Kidney epithelial cell (primary cell): ENCODE measurements at places on chromosomes 11 and 22. TPM values are rescaled to one million over a fixed set of nuclear protein-coding genes. Genes with fewer than 3 reads are reported as not detected.

DNA sequence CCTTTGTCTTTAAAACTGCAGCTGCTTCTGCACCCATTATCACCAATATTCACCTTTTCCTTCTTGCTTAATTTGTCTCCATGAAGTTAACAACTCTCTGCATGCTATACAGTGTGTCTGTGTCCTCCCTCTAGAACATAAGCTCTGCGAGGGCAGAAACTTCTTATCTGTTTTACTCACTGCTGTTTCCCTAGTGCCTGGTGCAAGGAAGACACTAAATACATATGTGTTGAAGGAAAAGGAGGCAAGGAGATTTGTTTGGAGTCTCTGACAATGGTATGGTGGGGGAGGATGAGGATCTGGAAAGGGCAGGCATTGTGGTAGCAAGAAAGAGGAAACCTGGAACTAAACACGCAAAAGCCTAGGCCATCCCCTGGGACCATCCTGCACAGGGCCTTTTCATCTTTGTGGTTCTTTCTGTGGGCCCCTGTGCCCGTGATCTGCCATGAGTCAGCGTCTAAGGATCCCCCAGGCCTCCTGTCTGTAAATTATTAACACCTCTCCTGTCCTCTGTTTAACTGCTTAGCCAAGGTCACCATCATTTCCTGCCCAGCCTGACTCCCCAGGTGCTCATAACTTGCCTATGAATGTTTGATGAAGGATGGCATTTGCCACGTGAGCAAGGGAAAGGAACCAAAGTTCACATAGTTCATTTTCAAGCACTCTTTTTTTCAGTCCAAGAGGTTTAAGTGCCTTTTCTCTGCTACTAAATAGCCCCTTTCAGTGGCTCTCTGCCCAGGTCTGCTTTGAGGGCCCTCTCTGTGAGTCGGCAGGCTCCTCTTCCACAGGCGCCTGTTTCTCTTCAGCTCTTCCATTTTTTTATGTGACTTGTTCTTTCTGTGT, 131.1 kb downstream of the RASSF10 start:
- peak; percentile 96 for DNase-seq

DNA sequence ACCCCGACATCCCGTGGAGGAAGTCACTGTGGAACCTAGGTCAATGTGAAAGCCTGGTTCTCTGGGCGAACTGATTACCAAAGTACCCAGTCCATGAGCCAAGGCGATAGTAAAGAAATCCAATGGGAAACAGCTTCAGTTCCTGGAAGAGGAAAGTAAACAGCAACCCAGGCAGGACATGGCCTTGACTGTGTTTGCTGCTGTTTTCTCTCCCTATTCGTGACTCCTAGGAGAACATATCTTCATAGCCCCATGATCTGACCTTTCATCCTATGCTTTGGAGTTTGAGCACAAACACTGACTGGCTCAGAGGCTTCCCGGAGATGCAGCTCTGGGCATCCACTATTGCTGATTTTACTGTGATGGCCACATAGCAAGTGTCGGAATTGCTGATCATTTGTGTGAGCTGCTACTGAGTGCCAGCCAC, 45.1 kb downstream of the LRFN4 start:
- DNase-seq = no peak

DNA sequence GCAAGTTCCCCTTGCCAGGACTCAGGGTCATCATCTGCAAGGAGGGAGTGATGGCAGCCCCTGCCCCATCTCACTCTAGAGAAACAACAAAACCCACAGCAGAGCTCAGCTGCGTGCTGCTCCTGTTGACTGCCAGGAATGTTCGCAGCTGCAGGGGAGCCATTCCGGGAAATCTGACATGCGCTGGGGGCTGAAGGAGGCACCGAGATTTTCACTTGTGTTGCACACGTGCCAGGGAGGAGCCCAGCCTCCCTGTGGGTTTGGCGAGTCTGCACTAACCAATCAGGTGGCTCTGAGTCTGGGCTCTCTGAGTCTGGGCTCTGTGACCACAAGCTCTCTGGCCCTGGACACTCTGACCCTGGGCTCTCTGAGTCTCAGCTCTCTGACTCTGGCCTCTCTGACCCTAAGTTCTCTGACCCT, 10.5 kb downstream of the FGF3 start:
- no peak for DNase-seq

DNA sequence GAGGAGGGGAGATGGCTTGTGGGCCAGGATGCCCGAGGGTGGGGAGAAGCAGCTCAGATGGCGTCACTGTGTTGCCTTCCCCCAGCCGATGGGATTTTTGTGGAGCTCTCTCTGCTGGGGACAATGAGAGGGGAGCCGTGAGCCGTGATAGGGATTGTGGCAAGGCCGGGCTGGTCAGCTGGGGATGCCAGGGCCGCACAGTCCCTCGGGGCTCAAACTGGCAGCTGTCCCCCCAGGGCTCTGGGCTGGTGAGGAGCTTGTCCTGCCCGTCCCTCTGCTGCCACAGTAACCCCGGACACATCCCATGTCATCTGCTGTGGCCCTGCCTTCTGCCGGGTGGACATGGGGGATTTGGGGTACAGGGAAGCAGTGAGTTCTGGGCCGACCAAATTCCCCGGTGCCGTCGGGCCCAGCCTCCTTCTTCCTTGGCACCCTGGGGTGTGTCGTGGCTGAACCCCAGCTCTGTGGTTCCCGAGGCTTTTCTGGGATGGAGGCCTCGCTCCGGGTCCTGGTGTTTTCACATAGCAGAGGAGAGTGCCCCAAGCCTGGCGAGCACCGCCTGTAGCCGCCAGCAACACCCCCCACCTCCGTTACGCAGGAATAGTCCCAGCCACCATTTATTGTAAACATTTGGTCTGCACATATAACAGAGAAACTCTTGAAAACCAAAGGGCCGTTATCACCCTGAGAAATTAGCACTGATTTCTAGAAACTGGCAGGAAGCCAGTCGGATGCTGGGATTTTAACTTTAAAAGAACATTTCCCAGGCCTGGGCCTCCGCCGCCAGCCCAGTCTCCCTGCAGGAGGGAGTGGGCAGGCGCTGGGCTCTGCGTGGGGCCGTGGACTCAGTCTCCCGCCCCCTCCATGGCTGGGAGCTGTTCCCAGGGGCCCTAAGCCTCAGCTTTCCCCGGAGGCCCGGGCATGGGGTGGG, 9.9 kb downstream of the BRSK2 start:
- no peak for DNase-seq

GRCh38 chr11:29734287-29734686, 282.5 kb downstream of the KCNA4 start:
- no peak for DNase-seq

DNA sequence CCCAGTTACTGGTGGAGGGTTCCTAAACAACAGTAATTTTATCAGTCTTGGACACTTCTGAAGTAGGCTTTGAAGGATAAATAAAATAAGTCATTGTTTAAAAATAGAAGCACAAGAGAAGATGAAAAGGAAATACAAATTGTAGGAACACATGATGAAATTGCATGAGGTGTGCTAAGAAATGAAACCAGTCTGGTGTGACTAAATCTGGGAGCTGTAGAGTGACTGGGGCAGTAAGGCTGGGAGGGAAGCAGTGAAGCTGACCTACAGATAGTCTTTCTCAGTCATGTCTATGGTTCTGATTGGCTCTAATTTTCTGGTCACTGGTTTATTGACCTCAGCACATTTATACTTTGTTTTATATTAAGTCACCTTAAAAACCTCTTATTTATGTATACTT, 139.1 kb downstream of the SLC17A6 start:
- DNase-seq = no peak

DNA sequence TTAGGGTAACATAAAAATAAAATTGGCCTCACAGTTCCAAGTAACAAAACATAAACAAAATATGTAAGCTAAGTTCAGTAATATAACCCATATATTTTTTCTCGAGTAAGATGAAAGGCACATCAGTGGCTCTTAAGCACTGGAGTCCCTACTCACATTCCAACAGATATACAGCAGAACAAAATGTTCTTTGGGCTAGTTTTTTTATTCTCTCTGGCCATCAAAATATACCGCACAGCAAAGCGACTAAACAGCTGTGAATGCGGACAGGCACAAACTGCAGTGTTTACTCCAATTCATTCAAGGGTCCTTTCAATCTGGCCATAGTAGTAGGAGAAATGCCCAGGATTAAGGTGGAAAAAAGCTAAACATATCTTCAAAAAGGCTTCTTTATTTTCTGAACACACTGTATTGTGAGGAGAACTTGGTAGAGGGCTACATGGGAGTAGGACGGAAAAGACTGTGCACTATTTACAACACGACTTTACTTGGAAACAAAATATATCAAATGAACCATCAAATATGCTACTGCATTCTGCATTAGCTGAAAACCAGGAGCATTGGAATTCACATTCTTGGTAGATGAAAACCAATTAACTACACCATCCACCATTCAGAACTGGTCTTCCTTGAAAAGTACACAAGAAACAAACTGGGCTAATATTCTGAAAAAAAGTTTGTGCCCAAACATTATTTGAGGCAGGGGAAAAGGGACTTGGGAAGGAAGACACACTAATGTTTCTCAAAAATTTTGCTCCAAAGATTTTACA, 4.4 kb downstream of the CDON start:
- no peak for DNase-seq

The TEX12 gene
- not detected in 2 replicates for total RNA-seq

The SLC22A8 gene
- not detected in 2 replicates for total RNA-seq

The SPA17 gene
- total RNA-seq = 14.1 and 15.8 TPM in 2 replicates

The RHOD gene
- total RNA-seq = 97.0 and 112 TPM in 2 replicates

The WBP2NL gene
- 0.68 and 2.6 TPM in 2 replicates for total RNA-seq
